ENCODE measurements at places on chromosomes 6 and 20.

DNA sequence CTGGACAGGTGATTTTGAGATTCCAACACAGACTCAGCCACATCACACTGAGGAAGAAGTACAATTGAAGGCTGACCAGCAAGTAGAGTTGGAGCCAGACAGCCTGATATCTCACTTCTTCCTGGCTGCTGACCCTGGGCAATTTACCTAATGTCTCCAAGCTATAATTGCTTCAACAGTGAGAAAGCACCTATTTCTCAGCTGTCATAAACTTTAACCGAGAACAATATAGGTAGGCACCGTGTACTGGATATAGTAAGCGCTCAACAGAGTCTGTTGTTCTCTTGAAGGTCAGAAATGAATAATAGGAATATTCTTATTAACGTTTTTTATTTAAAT, 28.3 kb downstream of the STX7 start:
- DNase-seq: no peak

GRCh38 chr6:41025966-41026530, 13.0 kb downstream of the UNC5CL start:
- DNase-seq: no peak

GRCh38 chr6:41587131-41587879, 41.1 kb downstream of the FOXP4 start:
- no peak for DNase-seq

DNA sequence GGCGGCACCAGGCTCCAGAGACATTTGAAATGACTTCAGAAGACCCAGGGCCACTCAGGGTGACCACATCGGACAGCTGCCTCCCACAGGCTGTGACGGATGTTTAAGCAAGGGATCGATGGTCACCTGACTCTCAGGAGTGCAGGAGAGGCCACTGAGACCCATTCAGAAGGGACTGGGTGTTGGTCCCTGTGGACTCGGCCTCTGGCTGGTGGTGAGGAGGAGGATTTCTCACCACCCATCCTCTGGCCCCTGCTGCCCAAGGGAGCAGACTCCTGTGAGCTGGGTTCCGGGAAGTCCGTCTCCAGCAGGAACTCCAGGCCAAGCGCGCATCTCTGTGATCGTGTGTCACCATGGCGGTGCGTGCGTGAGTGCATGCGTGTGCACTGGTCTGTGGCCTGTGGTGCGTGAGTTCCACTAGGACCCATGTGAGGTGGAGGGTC, 25.5 kb downstream of the NPEPL1 start:
- DNase-seq: no peak

DNA sequence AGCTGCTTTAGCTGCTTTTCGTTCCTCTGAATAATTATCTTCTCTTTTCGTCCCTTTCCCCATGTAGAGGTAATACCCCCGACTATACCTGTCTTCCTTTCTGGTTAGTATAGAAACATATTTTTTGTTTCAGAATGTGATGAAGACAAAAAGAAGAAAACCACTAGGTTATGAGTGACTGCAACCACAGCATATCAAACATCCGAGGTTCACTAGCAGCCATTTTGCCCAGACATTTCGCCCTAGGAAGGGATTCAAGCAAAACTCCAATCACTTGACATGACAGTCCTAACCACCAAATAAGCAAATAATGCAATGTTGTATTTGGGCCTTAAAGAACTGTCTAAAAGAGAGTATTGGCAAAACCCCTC, 9.4 kb downstream of the SNX5 start:
- no peak for DNase-seq

DNA sequence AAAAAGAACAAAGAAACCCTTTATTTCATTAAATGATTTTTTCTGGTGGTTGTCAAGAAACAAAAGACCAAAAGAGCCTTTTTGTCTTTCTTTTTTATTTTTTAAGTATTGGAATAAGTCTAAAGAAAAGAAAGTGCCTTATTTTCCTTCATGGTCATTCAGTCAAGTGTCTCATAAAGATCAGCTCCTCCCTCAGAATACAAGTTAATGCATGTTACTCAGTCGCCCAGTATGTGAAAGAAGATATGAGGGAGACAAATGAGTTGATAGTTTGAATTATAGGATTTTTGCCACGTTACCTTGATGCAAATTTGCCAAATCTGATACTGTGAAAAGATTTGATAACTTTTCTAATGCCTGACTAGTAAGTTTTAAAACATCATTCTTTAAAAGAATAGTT, 157.2 kb downstream of the QKI start:
- no peak for DNase-seq

- DNase-seq: no peak
Measured at GRCh38 chr6:151413372-151414145, 22.2 kb upstream of the ZBTB2 start.

GRCh38 chr20:41191562-41192500, 54.5 kb downstream of the PLCG1 start:
- DNase-seq: no peak

- DNase-seq: no peak
Measured at GRCh38 chr6:163790266-163790840, 375.8 kb downstream of the QKI start.

DNA sequence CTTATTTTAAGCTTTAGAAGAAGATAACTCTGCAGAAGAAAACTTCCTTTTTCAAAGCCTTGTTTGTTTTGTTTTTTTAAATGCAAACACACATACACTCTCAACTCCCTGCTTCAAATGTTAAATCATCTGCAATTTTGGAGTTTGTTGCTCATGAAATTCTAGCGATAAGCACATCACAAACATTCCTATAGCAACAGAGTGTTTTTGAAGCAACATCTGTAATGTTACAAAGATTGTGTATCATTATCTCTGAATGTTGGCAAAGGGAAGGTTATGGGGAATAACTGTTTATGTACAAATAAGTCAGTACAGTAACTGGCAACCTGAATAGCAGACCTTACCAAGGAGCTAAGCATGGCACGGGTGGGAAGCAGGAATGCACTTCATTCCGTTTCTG, 84.8 kb upstream of the MRPS10 start:
- DNase-seq: no peak

DNA sequence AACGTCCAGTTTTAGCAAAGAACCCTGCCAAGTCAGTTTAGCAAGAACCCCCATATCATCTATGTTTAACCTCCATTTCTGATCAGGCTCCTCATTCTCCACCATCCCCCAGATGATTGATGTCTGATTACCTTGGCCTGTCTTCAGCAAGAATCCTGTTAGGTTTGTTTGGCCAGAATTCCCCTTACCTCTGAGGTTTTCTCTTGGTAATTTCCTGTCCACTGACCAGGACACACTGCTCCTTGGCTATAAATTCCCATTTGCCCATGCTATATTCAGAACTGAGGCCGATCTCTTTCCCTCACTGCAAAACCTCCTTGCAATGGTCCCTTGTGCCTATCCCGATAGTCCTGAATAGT, 27.0 kb downstream of the ZNF311 start:
- no peak for DNase-seq

GRCh38 chr6:30397697-30398096, 52.7 kb downstream of the RPP21 start:
- DNase-seq: no peak

GRCh38 chr6:52984247-52984646, 10.8 kb downstream of the GSTA4 start:
- DNase-seq: no peak

GRCh38 chr6:157840776-157841175, 17.7 kb downstream of the SNX9 start:
- DNase-seq: no peak

- no peak for DNase-seq
Measured at GRCh38 chr6:56899311-56899710, 55.6 kb upstream of the BEND6 start.

DNA sequence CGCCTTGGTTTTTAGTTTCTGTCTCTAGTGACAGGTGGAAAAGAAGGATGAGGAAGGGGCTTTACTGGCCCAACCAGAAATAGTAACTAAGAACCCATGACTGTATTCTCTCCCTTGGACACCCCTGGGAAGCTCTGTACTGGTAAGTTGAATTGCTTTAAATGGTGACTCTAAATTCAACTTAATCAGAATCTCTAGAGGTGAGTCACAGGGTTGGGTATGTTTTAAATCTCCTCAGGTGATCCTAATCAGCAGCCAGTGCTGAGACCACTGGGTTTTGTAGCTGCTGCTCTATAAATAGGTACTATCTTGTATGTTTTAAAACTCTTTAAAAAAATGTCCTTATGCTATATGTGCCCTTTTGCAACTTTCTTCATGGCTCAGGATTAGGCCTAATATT, 314.0 kb upstream of the ECI2 start:
- no peak for DNase-seq

- DNase-seq: no peak
Measured at GRCh38 chr6:41132254-41132653, 21.9 kb downstream of the TREML1 start.

DNA sequence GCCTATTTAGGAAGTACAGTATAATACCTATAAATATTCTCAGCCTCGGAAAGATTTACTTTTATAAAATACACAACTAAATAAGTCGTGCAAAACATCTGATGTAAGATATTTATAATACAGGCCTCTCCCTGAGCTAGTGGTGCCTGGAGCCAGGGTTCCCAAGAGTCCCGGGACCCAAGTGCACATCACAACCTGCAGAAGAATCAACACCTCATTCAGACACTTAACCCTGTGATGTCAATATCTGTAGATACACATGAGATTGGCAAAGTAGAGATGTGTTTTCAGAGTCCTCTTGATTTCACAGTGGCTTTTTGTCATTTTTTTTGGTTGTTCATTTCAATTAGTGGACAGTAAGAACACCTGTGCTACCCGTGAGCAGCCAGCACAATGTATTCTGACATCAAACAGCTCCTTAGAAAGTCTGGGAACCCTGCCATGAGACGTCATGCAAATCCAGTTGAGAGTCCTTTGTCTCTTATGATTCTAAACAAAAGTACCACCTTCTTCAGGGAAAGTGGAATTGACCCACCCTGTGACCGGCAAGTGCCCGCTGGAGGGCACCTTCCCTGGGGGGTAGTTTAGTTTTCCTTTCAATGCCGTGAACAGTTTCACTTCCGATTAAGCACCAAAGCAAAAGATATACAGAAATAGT, 101.6 kb downstream of the DACT2 start:
- no peak for DNase-seq

DNA sequence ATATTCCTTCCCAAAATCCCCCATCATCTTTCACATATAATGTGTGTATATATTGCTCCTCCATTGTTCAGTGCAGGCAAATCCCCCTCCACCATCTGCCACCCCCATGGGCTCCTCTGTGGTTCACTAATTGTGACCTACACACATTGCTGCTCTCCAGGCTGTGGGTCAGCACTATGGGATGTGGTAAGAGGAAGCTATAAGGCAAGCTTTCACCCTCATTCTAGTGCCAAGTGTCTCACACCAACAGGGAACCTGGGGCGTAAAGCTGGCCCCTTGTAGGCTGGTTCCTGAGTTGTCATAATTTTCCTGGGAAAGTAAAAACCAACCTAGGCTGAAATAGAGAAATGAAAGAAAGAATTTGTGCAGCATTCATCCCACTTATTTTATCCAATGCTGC, 16.8 kb downstream of the FKBP1A start:
- DNase-seq: no peak

- DNase-seq: no peak
Measured at GRCh38 chr6:13787137-13787536, 27.2 kb downstream of the MCUR1 start.

DNA sequence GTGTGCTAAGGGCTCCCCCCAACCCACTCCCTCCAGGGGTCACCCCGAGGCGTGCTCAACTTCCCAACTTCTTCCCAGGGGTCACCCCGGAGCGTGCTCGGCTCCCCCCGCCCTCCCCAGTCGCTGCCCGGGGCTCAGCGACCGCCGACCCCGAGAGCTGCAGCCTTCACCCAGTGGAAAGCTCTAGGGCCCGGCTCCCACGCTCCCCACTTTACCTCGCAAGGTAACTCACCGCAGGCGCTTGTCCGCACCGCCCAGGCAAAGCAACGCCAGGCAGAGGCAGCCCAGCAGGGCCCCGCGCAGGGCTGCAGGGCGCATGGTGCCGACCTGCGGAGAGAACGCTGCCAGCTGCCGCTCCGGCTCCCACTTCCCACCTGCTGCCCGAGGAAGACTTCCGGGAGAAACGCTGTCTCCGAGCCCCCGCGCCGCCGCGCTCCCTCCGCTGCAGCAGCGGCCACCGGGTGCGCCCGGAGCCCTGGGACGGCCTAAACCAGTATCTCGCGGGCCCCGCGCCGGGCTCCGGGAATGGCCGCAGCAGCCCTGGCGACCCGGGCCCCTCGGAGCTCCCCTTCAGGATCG, 396 bp downstream of the RNASET2 start:
- DNase-seq: no peak
